Right atrium auricular region (tissue), 2 donors: ENCODE measurements at places on chromosomes 4 and X.
A peak's percentile ranks its signal among the peaks of the same experiment; 100 is the strongest.

- no peak for DNase-seq
Observed at GRCh38 chrX:45186643-45187026, 14.0 kb downstream of the DIPK2B start.

- DNase-seq: no peak
Observed at GRCh38 chr4:161680146-161680545, 483.7 kb downstream of the FSTL5 start.

GRCh38 chr4:81557306-81557705, 85.6 kb upstream of the RASGEF1B start:
- no peak for DNase-seq

GRCh38 chrX:131072871-131073571, 14.9 kb downstream of the ARHGAP36 start:
- DNase-seq: no peak

DNA sequence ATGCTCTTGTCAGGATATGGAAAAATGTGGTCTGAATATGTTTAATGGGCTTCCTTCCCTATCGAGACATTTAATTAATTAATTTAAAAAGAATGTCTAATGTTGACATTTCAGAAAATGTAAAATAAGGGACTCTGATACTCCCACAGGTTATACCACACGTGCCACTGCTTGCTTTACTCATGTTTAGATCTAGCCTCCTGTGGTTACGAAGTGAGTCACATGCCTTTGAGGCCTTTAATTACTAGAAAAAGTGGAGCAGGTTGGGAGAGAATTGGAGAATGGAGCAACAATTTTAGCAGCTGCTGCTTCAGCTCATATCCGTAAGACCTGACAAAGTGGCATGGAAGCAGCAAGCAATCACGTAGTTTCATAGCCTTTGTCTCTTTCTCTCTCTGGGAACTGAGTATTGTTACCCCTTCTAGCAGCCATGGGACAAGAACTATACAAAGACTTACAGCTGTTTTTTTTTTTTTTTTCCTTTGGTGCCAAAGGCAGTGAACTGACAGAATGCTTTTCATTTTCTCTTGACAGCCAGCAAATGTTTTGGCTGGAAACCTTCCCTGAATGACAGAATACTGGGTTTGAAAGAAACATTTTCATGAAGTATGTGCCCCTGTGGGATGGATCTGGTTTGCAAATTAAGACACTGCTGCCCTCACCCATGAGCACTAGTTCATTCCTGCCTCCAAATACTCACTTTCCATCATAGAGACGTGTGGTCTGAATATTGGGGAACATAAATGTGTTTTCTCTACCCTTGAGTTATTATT, 355.1 kb upstream of the PABPC5 start:
- DNase-seq: no peak

DNA sequence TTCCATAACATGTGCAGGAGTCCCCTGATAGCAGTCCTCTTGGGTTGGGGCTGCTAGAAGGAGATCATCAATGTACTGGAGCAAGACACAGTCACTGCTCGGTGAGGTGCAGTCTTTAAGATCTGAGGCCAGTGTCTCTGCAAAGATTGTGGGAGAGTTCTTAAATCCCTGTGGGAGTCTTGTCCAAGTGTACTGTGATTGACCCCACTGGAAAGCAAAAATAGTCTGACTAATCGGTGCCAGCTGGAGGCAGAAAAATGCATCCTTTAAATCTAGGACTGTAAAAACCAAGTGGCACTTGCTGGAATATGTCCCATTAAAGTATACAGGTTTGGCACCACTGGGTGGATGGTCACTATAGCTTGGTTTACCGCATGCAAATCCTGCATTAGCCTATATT, 31.1 kb downstream of the SULT1E1 start:
- no peak for DNase-seq

DNA sequence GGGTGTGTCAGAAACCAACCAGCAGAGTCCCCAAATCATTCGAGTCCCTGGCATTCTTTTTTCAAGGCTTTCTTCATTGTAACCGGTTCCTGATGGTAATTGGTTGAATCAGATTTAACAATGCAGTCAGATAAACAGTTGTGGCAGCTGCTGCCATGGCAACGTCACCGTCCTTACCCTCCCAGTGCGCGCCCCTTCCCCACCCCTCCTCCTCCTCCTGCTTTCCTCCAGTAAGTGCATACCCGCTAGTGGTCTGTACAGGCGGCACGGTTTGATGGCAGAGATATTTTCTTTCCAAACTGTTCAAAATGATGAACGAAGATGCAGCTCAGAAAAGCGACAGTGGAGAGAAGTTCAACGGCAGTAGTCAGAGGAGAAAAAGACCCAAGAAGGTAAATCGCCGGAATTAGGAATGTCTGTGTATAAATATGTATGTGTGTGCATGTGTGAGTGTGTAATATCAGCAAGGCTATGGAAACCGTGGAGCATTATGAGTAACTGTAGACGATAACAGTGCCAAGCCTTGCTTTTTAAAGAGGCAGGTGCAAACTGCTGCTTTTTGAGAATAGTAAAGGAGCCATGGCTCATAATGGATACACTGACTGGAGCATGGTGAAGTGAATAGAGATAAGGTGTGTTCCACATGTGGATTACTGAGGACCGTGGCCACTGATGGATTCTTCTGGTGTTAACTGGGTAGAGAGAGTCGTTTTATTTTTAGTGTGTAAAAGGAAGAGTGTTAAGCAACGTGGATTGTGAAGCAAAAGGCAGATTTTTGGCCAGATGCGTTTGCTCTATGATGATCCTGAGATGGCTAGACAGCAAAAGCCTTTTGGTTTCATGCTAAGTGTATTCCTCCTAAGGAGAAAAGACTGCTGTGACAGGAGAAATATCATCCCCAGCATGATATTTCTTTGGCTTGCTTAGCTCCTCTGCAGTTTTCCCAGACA, at the start of gene ANK2:
ANK2 (plus strand) TSS at position 233 of the 950 bp plus-strand sequence; CDS start at position 309, 76 bp downstream.
- DNase-seq: no peak

DNA sequence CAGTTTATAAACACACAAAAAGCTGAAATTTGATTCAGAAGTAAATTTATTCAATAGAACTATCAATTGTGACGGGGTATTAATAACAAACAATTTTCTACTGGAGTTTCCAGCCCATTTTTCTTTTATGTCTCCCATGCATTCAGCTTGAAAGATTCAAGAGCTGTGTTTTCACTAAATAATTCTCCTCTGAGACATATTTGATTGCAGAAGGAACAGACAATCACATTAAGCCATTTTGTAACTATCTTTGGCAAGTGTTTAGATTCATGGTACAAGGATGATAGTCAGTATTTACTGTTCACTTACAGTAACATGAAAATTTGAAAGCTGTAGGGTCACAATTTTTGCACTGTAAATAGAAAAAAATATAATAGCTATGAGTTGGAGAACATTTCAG, 198.4 kb upstream of the TACR3 start:
- DNase-seq: no peak

- DNase-seq: no peak
Observed at GRCh38 chrX:130245441-130245840, 23.3 kb downstream of the ZNF280C start.

DNA sequence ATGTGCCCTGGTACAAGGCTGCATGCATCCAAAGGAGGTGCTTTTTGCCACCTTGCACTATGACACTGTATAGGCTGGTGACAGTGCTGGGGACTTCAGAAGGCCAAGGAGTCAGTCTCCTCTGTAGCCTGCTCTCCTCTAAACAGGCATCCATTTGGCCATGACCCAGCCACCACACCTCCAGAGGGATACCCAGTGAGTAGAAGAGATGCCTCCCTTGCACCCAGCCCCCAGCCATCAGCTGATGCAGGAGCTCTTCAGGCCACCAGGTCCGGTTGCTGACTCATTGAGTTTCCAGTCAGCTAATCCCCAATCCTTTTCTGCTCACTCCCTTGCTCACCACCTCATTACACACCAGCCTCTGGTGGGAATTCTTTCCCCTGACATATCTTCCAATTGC, 99.8 kb downstream of the PJA1 start:
- peak; percentile 53 for DNase-seq

- DNase-seq: no peak
Observed at GRCh38 chrX:9416562-9417348, 48.1 kb upstream of the TBL1X start.

DNA sequence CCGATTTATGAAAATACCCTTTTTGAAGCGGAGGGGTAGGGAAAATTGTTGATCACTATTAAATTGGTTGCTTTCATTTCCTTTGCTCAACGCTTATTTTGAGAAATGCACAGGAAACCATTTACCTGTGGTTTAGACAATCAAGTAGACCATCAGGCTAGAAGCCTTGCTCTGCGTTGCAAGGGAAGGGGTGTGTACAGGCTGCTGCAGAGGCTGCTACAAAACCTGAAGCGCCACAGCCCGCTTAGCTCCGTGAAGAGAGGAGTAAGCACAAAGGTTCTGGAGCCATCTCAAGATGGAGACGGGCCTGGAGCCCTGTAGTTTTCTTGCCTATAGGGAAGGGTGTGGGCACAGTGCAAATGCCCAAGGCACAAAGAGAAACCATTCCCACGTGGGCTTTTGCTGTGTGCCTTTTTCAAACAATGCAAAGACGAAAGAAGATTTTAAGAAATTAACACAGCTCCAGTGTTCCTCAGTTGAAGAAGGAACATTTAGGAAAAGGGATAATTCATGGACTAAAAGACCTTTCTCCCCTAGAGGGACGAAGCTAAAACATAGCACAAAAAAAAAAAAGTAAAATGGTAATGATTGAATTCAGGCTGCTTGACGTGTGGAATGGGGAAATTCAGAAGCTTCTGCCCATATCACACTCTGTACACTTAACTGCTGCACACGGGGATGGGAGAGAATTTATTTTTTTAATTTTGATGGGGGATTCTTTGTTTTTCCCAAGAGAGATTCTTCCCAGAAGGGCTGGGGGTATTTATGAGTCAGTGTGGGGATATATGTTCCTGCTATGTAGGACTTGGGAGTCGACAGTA, 3.5 kb downstream of the TMSB4X start:
- DNase-seq: peak; percentile 69

- no peak for DNase-seq
Observed at GRCh38 chr4:138567696-138568095, 325.5 kb upstream of the SLC7A11 start.

GRCh38 chrX:68190799-68191198, 242.5 kb downstream of the OPHN1 start:
- no peak for DNase-seq

- no peak for DNase-seq
Observed at GRCh38 chr4:52939325-52939724, 77.2 kb downstream of the RASL11B start.

- no peak for DNase-seq
Observed at GRCh38 chrX:76477353-76477752, 49.8 kb downstream of the MAGEE1 start.

DNA sequence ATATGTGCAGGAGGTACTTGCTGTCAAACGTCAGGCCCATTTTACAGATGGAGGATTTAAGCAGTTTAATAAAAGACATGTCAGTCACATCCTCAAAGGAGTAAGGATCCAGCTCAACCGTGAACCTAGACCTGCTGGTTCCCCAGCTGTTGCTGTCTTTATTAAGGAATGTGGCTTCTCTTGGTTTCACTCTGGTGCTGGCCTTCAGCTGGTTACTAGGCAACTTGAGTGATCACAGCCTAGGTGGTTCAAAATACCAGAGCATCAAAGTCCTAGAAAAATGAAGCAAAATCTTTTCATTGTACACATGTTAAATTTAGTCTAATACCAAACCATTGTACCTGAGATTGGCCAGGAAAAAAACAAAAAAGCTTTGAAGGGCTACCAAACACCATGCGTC, 32.7 kb upstream of the GLRA2 start:
- DNase-seq: no peak

- DNase-seq: no peak
Observed at GRCh38 chr4:87811977-87812376, 12.6 kb downstream of the IBSP start.

- DNase-seq: no peak
Observed at GRCh38 chr4:99013884-99014523, 18.5 kb downstream of the METAP1 start.

DNA sequence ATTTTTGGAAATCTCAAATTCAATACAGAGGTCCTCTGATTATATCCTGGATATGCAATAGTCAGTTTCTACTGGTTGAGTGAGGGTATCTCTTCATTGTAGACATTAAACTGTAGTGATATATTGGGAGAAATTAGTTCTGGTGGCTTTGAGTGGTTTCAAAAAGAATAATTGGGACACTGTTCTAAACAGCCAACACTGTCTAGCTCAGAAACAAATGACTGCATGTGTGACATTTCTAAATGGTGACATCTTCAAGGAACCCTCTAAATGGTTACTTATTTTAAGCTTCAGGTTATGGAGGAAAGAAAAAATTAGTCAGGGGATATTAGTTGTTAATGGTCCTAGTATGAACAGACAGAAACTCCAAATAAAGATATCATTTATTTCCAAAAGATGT, 186.2 kb downstream of the LARP7 start:
- DNase-seq: no peak

GRCh38 chr4:16617011-16617410, 281.4 kb downstream of the LDB2 start:
- no peak for DNase-seq

DNA sequence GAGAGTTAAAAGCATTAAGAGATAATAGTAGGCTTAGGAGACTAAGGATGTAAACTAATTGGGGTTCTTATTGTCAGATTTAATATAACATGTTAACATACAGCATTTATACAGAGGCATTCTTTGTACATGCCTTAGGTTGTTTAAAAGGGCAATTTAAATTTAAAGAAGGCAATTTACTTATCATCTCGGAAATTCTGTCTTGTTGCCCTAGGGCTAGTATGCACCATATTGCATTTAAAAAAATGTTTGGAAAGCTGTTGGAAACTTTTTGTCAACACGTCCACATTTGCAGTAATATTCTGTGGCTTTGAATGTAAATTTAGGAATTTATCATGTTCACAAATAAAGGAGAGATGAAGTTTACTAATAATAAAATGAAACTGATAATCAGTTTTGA, 25.5 kb downstream of the GALNT7 start:
- no peak for DNase-seq

DNA sequence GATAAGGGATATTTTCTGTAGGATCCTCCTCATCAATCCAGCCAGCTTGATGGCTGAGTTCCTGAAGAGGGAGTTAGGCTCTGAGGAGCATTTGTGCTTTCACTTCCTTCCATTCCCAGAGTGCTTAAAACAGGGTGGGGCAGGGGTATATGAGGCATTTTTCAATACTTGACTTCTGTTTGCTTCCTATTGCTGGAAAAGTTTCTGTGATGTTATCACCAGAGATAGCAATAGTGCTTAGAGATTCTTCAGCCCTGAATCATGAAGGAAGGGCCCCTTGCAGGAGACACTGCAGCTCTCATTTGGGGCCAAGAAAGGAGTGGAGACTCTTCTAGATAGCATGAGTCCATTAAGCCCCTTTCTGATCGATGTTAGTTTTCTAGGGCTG, 166.7 kb upstream of the RPS6KA3 start:
- DNase-seq: no peak

- DNase-seq: no peak
Observed at GRCh38 chr4:150367326-150367725, 214.6 kb upstream of the MAB21L2 start.

- DNase-seq: no peak
Observed at GRCh38 chrX:100874325-100874724, at the start of gene NOX1. Gene NOX1, minus strand, starts transcription at chrX:100874359. Its CDS starts 220 bp downstream, at chrX:100874139.

DNA sequence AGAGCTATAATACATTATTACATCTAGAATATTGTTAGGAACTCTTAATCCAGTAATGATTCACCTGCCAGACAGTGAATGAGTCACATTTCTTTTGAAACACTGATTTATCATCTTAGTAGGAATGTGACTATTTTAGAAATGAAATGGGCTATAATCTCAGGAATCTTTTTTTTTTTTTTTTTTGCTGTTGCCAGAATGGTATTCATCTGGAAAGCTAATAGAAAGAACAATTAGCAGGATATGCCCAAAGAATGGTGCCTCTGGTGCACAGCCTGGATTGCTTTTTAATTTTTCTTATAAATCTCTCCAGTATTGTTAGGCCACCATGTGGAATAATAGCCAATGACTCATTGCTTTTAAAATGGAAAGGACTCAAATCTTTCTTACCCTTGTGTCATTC, 181.1 kb upstream of the SMIM31 start:
- DNase-seq: no peak

- DNase-seq: no peak
Observed at GRCh38 chrX:139538907-139539790, 8.6 kb downstream of the F9 start.
